ENCODE measurements at places on chromosomes 3 and 15.

DNA sequence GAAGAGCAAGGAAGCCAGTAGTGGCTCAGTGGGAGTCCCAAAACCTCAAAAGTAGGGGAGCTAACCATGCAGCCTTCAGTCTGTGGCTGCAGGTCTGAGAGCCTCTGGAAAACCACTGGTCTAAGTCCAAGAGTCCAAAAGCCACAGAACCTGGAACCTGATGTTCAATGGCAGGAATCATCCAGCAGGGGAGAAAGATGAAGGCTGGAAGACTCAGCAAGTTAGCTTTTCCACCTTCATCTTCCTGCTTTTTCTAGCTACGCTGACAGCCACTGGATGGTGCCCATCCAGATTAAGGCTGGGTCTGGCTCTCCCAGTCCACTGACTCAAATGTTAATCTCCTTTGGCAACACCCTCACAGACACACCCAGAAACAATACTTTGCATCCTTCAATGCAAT lies 626.3 kb downstream of the NAALADL2 start:
- no peak for DNase-seq

DNA sequence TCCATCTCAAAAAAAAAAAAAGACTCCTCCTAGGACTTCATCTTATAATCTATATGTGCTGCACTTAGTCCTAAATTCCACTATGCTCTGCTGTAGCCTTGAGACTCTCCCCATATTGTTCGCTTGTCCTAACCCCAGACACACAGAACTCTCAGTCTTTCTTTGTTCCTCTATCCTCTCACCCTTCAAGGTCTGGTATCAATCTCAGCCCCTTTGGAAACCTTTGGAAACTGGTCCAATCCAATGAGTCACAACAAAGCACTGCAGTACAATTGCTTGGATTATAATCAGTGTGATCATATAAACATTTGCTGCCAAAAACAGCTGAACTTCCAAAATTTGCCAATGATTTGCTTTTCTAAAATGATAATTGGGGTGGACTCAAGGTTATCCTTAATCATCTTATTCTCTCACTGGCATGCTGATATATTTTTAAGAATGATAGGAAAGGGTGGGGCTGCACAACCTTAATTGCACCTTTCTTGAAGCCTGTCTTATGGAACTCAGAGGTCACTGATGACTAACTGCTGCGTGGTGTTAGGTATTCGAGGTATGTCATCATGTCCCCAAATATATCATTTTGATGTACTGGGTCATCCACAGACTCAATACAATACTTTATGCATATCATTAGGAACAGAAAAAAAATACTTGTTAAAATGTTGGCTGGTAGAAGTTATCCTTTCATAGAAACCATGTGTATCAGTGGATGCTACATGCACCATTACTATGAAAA lies 756.7 kb downstream of the NR2F2 start:
- no peak for DNase-seq

DNA sequence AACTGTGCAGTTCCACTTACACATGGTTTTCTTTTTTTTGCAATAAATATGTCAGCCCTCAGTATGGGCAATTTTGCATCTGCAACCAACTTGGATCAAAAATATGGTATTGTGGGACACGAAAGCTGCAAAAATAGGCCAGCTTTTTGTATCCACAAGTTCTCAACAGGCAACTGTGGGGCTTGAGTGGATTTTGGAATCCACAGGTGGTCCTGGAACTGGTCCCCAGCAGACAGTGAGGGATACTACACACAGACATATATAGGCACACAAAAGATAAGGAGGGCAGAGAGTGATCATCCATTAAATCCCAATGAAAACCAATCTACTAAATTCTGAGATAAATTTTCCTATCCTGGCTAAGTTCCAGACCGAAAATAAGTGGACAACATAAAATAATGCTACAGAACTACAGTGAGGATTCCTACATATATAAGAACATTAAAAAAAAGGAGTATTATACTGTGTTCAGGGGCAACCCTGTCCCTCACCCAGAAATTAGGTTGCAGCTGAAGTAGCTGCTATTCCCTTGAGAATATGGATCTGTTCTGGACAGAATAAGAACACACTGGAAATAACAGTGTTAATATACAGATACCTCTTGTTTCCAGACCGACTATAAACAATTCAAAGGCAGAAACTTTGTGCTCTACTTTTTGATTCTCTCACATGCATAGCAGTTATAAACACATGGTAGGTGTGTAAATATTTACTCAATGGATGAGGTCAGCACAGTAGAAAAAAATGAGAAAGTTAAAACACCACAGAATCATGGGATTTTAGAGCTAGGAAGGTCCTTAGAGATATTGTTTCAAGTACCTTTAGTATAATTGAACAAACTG lies 25.4 kb downstream of the DENND4A start:
- DNase-seq, result no peak

GRCh38 chr15:64092075-64092820 lies 1.4 kb downstream of the CIAO2A start:
- no peak for DNase-seq

- DNase-seq, result no peak
Measured at GRCh38 chr3:54968546-54969172, 40.8 kb upstream of the LRTM1 start.

DNA sequence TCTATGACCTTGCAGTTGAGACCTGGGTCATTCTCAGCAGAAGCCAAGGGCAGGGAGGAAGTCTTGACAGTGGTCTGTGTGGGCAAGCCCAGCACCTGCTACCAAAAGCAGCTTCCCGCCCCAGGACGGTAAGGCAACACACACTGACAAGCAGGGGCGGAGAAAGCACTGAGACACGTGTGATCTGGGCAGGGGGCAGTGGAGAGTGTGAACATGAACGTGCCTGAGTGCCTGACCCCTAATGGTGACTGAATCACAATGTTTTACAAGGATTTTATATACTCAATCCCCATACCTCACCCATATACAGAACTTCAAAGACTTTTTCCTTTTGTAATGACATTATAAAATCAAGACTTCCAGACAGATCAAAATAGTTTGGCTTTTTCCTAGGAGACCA lies 35.2 kb downstream of the ANP32A start:
- no peak for DNase-seq

- DNase-seq, result no peak
Measured at GRCh38 chr3:9913601-9914000, 3.3 kb upstream of the IL17RC start.

GRCh38 chr3:49276475-49277382 lies at the start of gene C3orf62:
Gene C3orf62, minus strand, starts transcription at chr3:49277232. Its CDS starts 360 bp downstream, at chr3:49276872.
- DNase-seq, result no peak

GRCh38 chr3:55194376-55194775 lies 266.5 kb upstream of the LRTM1 start:
- no peak for DNase-seq

DNA sequence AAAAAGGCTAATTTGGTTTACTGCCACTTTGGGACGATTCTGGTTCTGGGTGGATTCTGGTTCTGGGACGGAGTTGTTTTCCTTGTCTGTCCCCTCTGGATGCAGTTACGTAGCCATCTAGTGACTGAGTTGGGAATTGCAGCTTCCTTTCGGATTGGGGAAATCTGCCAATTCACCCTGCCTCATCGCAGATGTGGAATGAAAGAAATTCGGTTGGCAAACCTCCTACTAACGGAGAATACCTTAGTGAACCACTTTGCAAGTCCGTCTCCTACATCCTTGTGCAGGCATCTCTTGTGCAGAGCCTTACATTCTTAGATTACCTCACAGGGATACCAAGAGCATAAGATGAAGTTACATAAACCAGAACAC lies 31.5 kb upstream of the AP4E1 start:
- DNase-seq, result peak; percentile 92

DNA sequence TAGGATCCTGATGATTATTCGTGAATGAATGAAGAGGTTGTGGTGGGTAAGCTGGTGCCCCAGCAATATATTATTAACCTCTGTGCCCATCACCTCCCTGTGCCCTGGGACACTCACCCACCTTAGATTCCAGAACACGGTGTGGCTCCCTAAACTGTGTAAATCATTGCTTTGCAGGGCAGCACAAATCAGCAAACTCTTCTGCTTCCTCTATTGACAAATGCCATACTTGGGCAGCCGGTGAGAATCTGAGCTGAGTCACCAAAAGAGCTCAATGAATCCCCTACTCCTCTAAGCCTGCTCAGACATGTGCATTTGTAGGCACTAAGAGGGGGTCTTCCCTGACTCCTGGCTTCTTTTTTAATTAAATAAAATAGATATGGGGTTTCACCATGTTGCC lies 15.7 kb downstream of the UQCC5 start:
- no peak for DNase-seq

- no peak for DNase-seq
Measured at GRCh38 chr15:100241572-100242482, 99.9 kb downstream of the ADAMTS17 start.

DNA sequence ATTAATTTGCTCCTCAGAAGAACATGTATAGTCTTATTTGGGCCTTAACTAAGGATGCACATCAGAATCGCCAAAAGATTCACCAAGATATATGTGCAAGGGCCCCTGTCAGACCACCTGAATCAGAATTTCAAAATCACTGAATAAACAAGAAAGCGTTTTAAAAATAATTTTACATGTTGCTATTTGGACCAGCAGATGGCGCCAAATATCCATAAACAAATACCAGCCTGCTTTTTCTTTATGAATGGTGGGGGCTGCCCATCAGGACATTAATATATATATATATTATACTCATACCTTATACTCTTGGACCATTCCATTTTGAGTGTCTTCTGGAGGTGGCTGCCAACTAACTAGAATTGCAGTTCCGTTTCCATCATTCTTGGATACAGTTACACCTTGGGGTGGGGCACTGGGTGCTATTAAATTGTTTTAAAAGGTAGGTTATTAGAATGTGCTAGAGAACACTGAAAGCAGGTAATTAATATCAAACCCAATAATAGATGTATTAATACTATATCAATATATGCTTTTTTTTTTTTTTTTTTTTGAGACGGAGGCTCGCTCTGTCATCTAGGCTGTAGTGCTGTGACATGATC lies 1108.3 kb downstream of the ROBO1 start:
- no peak for DNase-seq

GRCh38 chr3:145197051-145197820 lies 963.7 kb downstream of the PLOD2 start:
- no peak for DNase-seq

DNA sequence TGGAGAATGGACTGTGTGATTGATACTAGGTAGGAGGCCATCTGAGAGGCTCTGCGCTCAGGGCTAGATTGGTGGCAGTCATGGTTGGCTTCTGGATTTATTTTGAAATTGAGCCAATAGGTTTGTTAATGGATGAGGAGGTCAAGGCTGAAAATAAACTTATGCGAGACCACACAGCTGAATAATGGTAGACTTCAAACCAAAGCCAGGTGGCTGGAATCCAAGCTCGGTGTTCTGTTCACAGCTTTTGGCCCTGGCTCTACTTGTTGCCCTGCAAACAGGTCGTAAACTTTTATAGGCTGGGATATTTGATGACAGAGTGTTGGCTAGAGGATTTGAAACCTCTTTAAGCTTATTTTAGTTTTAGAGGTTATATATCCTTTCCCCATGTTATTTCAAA lies 160.4 kb downstream of the CHL1 start:
- no peak for DNase-seq

GRCh38 chr3:189395825-189396224 lies 224.1 kb downstream of the TPRG1 start:
- no peak for DNase-seq

DNA sequence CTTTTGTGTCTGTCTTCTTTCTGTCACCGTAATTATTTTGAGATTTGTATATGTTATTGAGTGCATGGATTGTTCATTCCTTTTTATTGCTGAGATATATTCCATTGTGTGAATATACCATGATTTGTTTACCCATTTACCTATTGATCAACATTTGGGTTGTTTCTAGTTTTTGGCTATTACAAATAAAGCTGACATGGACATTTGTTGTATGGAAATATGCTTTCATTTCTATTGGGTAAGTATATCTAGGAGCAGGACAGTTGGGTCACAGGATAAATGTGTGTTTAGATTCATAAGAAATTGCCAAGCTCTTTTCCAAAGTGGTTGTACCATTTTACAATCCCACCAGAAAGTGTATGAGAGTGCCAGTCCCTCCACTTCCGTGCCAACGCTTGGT lies 51.2 kb downstream of the PFN2 start:
- DNase-seq, result no peak

- DNase-seq, result no peak
Measured at GRCh38 chr3:152209776-152210175, 59.0 kb upstream of the MBNL1 start.

DNA sequence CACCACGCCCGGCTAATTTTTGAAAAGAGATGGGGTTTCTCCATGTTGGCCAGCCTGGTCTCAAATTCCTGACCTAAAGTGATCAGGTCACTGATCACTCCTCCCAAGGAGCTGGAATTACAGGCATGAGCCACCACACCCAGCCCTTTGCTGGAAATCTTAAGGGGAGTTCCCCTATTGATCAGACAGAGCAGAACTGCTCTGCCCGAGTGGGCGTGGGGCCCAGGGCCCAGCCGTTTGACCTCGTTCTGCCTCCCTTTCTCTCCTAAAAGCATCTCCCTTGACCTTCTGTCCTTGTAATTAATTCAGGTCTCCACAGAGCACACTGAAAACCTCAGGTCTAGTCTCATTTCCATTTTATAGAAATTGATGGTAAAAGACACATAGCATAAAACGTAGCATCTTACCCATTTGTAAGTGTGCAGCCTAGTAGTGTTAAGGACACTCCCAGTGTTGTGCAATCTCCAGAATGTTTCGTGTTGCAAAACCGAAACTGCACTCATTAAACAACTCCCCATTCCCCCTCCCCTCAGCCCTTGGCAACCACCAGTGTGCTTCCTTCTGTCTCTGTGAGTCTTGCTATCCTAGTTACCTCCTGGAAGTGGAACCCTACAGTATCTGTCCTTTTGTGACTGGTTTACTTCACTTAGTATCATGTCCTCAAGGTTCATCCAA lies 89.3 kb downstream of the SLCO3A1 start:
- DNase-seq, result peak; percentile 23

- no peak for DNase-seq
Measured at GRCh38 chr3:49812916-49813496, 747 bp downstream of the UBA7 start.

DNA sequence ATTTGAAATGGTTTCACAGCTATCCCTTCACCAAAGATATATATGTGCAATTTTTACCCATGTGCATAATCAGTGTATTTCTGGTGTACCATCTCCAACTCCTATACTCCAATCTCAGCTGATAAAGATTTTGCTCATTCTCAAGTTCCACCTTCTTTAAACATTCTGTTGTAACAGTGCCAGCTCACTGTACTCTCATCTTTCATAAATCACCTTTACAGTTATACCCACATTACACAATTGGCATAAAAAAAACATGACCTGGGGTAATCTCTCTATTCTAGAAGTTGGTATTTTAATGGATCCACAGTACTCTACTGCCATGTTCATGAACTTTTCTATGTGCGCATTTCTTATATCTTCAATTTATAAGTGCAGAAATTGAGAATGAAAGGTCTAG lies 339.9 kb upstream of the DPH6 start:
- no peak for DNase-seq

- no peak for DNase-seq
Measured at GRCh38 chr15:63971427-63971805, 74.9 kb downstream of the DAPK2 start.

GRCh38 chr3:38662544-38662943 lies 13.1 kb upstream of the SCN5A start:
- no peak for DNase-seq
